ENCODE measurements at places on chromosomes 1 and 21.

DNA sequence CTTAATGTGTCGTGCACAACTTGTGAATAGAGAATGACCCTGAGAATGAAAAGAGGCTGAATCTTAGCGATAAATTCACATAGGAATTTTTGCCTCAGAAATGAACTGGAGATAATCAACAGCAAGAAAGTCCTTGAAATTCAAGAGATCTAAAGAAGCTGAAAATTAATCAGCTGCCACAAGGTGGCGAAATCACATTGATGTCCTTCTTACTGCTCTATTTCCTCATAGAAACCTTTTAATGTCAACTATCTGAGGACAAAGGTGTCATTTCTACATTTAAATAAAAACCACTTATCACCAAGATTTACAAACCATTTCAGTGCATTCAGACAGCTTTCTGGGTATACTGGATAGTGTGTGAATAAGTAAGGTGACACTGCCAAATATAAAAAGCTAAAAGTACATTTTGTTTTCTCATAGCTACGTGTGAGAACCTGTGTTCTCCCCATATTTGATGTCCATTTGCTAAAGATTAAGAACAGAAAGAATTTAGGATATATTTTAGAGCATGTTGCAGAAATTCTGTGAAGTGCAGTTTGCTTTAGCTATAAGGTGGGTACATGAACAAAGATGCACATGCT, 485.3 kb upstream of the PTBP2 start:
- no peak for DNase-seq

GRCh38 chr1:234660536-234661316, 50.7 kb upstream of the IRF2BP2 start:
- DNase-seq = no peak

GRCh38 chr1:78919150-78919549, 87.4 kb downstream of the ADGRL4 start:
- no peak for DNase-seq

- DNase-seq = no peak
These were observed 8.1 kb downstream of the SLC44A3 start for GRCh38 chr1:94828251-94828650.

DNA sequence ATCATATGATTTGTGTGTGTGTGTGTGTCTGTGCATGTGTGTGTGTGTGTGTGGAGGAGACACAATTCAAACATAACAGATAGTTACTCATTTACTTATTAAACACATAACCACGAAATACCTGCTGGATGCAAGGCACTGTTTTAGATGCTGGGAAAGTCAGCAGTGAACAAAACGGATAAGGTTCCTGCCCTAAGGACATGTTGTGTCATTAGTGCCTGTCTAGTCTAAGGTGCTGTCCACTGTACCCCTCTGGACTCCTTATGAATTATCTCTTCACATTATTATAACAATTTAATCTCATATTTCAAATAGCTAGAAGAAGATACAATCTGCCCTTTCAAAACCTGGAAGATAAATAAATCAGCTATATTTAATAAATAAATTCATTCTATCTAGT, 162.4 kb downstream of the PLPPR5 start:
- DNase-seq = no peak

DNA sequence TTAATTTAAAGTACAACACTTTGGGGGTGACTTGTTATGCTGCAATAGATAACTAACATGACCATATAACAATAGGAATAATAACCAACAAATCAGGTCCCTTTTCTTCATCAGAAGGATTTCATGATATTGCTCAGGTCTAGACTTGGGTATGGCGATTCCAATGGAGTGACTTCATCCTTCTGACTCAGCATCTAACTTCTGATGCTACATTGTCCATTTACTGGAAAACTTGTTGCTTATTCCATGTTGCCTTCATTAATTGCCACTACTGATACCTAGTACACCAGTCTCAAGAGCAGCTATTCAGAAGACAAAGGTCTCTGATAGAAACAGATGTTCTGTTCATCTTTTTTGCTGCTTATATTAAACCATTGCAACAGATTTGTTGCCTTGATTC, 324.3 kb downstream of the TGFB2 start:
- DNase-seq = no peak

DNA sequence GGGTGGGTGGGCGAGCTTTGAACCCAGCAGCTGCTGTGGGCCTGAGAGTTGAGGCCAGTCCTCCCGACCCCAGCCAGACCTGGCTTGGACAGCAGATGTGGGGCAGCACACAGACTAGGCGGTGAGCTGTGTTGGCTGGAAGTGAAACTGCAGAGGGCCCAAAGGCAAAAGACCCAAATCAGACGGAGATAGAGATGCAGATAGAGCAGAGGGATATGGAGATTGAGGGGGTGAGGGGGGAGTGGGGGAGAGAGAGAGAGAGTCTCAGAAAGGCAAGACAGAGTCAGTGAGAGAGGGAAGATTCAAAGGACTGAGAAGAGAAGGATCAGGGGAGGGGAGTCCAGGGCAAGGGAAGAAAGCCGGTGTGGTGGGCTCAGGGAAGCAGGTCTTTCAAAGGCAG, 17.0 kb upstream of the POU3F1 start:
- no peak for DNase-seq

DNA sequence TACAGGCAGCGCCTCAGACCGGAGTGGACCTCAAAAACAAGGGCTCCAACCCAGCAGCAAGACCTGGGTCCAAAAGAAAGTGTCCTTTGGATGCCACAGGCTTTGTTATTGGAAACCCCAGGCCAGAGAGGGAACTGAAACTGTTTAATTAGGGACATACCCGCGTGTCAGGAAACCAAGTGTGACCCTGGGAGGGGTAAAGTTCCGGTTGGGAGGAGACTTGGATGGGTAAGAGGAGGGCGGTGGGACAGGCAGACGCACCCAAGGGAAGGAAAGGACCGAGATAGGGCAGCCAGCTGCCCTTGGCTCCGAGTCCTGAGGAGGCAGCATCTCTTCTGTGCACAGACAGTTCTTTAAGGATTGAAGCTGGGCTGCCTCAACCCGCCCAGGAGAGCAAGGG, 71.4 kb downstream of the CDC7 start:
- DNase-seq = no peak
